ENCODE measurements at places on chromosomes 2 and 18. TPM values are rescaled to one million over a fixed set of nuclear protein-coding genes. Genes with fewer than 3 reads are reported as not detected.

- DNase-seq: no peak
Measured at GRCh38 chr2:55721596-55722215, 28.1 kb upstream of the PNPT1 start.

- DNase-seq: no peak
Measured at GRCh38 chr2:94994914-94995552, 30.5 kb upstream of the MAL start.

DNA sequence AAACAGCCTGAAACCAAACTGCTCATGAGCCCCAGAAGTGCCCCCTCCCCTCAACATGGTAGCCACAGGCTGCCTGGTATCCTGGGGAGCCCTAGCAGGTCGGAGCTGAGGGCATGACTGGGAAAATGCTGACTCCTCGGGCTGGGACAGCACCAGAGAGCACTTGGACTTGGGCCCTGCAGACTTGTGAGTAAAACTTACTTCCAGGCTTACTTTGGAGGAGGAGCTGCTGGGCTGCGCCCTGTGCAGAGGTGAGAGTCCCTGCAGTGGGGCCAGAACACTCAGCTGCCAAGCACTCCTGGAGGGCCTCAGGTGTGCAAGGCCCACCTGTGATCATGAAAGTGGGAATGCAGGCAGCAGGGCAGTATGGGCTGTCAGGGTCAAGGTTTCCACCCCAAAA lies 119.4 kb downstream of the SEPTIN10 start:
- no peak for DNase-seq

The RNF144A gene
- total RNA-seq: 30.3 TPM

GRCh38 chr2:9497017-9497416 lies 22.7 kb downstream of the IAH1 start:
- no peak for DNase-seq

- DNase-seq: peak; percentile 41
Measured at GRCh38 chr2:199940373-199940772, 14.9 kb downstream of the TYW5 start.

The AGXT gene
- total RNA-seq: not detected

DNA sequence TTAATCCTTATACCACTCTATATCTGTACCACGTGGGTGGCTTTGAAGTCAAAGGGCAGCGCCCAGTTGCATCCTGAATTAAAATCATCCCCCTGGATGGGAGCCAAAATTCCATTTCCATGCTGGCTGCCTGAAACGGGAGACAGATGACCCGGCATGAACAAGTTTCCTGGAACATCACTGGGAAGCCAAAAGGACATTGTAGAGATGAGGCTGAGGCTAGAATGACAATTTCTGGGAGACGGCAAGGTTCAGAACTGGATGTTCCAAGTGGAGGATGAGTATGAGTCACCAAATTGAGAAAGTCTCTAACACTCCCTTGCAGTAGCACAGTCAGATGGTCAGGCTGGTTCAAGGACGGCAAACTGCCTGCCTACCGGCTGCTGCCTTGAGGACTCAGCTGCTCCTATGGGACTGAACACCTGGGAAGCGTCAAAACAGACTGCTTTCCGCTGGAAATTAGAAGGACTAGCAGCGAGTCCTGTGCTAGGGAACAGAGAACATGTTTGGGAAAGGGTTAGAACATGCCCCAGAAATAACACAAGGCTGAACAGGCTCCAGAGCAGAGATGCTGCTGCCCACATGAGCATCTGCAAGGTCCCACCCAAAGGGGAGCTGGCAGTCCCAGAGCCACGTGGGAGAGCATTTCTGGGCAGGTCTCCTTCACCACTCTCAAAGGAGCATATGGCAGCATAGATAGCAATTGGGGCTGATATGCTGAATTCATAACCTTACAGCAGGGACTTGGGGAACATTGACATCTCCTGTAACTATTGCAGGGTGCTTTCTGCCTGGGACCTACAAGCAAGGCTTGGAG lies 32.0 kb downstream of the YPEL5 start:
- DNase-seq: peak; percentile 32

DNA sequence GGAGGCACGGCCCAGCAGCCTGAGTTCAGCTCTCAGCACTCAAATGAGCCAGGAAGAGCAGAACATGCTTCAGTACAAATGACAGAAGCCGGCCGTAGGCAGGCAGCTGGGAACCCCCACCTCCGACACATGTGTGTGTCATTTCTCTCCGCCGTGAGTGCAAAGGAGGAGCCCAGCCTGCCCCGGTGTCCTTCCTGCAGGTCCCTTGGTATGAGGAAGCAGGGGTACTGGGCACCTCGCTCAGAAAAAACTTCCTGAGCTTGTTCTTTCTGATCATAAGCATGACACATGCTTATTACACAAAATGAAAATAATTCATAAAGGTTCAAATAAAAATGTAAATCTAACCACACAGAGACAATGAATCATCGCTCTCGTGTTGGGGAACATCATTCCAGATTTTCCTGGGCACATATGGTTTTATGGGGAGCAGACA lies 35.3 kb downstream of the KCNF1 start:
- DNase-seq: peak; percentile 20

The SLC35F5 gene
- 45.6 TPM for total RNA-seq

- DNase-seq: no peak
Measured at GRCh38 chr2:111995148-111995547, 59.9 kb upstream of the TMEM87B start.

DNA sequence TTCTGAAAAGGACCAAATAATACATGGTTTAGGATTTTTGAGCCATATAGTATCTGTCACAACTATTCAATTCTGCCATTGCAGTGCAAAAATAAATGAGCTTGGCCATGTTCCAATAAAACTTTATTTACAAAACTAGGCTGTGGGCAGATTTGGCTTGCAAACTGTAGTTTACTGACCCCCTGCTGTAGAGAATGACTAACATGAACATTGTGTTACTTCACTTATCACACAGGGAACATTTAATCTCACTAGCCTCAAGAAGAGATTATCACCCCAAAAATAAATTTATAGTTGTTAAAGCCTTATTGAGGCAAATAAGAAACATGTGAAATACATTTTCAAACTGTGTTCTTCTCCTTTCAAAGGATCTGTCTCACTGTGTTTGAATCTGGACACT lies 766.2 kb downstream of the MBD2 start:
- no peak for DNase-seq

GRCh38 chr2:50018921-50019320 lies 864.6 kb upstream of the FSHR start:
- DNase-seq: peak; percentile 7

- DNase-seq: no peak
Measured at GRCh38 chr2:229703909-229704630, 10.3 kb downstream of the DNER start.

DNA sequence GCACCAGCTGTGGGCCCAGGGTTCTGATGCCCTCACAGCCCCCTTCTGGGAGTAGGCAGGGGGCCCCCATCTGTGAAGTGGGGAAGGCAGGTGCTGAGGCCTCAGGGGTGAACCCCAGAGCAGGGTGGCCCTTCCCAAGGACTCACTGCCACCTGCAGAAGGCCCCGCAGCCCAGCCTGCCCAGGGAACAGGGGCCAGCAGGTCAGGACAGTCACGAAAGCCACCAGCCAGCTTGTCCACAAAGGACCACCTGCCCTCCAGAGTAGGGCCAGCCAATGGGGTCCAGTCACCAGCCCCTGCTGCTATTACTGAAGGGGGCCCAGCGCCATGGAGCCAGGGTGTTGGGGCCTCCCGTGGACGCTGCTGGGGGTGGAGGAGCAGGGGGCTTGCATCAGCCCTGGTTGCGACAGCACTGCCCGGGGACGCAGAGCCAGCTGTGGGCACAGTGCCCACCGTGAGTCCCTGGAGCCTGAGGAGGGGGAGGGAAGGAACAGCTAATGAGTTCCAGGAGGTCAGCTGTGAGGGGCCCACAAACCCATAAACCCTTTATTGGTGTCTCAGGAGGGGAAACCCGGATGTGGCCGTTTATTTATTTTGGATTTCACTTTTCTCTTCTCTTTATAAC lies 11.5 kb upstream of the SNED1 start:
- DNase-seq: peak; percentile 48

The GCG gene
- not detected for total RNA-seq

The ZC3H15 gene
- 91.2 TPM for total RNA-seq

The ANKRD62 gene
- total RNA-seq: 0.10 TPM

DNA sequence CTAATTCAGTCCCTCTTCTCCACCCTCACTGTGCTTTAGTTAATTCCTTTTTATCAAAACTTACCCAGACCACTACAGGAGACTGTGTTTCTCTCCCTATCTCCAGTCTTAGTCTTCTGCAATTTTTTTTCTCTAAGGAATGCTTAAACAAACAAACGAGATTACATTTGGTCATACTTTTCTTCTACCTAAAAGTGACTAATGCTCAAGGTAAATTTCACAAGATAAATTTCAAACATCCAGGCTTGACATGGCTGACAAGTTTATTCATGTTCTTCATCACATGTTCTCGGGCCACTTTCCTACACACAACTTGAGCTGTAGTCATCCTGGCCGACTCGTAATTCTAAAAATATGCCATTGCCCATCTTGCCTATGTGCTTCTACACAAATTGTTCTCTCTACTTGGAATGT lies 23.2 kb upstream of the ACSL3 start:
- peak; percentile 74 for DNase-seq

The FABP1 gene
- not detected for total RNA-seq

DNA sequence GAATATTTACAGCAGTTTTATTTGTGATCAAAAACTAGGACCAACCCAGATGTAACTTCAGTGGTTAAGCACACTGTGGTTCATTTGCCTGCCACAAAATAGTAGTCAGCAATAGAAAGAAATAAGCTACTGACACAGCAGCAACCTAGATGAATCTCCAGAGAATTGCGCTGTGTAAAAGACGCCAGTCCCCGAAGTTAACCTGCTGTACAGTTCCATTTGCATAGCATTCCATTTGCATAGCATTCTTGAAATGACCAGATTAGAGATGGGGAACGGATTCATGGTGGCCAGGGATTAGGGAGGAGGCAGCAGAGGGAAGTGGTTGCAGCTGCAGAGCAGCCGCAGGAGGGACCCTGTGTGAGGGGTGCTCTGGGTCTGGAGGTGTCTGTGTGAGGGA lies 39.3 kb upstream of the NFATC1 start:
- no peak for DNase-seq

DNA sequence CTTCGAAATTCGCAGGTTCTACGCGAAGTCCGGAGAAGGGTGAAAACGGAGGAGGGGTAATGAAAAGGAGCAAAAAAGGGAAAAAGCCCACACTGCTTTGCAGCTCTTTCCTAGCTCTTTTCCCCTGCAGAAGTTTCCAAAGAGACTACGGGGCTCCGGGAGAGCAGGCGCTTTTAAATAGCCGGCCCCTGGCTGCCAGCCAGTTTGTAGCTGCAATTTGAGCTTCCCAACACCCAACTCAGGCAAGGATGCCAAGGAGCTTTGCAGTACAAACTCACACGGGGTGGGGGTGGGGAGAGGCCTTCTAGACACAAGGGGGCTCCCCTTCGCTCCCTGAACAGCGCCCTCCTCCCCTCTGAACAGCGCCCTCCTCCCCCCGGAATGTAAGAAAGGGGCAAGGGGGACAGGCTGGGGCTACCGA lies at the start of gene IGFBP5:
Gene IGFBP5 (minus strand): TSS at position 149 of the 421 bp plus-strand sequence. CDS start 774 bp downstream, outside the sequence.
- DNase-seq: peak; percentile 36

DNA sequence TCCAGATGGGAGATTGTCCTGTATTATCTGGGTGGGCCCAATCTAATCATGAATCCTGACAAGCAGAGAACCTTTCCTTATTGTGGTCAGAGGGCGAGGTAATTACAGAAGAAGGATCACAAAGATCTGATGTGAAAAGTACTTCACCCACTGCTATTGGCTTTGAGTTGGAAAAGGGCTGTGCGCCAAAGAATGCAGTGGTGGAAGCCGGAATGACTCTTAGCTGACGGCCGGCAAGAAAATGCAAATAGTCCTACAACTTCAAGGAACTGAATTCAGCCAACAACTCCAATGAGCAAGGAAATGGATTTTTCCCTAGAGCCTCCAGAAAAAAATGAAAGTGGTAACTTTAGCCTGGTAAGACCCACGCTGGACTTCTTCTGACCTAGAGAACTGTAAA lies 67.3 kb downstream of the CTNNA2 start:
- DNase-seq: peak; percentile 5

DNA sequence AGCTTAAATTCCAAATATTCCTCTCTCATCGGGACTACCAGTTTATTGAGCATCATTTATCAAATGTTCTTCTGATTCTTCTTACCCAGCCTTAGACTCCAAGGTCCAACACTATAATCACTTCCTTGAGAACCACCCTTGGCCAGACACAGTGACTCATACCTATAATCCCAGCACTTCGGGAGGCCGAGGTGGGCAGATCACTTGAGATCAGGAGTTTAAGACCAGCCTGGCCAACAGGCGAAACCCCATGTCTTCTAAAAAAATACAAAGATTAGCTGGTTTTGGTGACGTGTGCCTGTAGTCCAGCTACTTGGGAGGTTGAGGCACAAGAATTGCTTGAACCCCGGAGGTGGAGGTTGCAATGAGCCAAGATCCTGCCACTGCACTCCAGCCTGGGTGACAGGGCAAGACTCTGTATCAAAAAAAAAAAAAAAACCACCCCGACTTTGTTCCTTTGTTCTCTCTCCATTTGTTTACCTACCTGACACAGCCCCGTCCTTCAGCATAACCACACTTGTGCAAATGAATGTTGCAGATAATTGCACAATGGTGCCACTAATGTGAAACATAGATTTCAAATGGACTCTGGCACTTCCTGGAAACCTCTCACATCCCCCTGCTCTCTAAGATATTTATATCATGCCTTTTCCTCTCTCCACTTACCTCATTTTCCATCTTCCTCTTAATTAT lies 38.9 kb upstream of the LPIN2 start:
- peak; percentile 66 for DNase-seq

DNA sequence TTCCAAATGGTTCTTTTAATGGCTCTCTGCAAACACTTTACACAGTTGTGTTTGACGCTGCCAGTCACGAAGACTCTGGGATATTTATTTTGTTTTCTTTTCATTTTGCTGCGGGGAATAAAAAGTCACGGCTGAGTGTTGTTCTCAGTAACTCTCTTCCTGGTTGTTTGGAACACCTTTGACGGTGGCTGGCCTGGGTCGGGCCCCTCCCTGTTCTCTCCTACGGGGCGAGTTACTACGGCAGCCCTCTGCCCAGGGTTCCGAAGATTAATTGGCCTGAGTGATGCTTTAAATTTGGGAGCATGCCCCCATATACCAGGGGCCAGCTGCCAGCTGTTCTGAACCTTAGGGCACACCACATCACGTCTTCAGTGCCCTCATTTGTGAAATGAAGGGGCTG lies 84.7 kb downstream of the GATA6 start:
- DNase-seq: no peak

GRCh38 chr2:71886241-71886640 lies 261.4 kb downstream of the CYP26B1 start:
- no peak for DNase-seq

The XPO1 gene
- total RNA-seq: 197 TPM

GRCh38 chr18:64799376-64799775 lies 650.5 kb upstream of the LINC00305 start:
- DNase-seq: peak; percentile 49

- no peak for DNase-seq
Measured at GRCh38 chr2:38113981-38114708, 38.2 kb upstream of the CYP1B1 start.

The UGT1A5 gene
- total RNA-seq: not detected

GRCh38 chr2:95002498-95002897 lies 23.0 kb upstream of the MAL start:
- DNase-seq: no peak

DNA sequence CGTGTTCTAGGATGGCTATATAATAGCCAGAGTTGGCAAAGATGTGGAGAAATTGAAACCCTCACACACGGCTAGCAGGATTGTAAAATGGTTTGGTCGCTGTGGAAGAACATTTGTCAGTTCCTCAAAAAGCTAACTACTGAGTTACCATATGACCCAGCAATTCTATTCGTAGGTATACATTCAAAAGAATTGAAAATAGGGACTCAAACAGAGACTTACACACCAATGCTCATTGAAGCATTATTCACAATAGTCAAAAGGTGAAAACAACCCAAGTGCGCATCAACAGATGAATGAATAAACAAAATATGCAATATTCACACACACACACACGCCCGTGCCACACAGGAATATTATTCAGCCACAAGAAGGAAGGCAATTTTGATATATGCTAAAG lies 98.7 kb downstream of the PLA2R1 start:
- DNase-seq: no peak

The CDH19 gene
- total RNA-seq: not detected

All from HT1080 (cell line).